ENCODE measurements at places on chromosomes 7 and 10.

DNA sequence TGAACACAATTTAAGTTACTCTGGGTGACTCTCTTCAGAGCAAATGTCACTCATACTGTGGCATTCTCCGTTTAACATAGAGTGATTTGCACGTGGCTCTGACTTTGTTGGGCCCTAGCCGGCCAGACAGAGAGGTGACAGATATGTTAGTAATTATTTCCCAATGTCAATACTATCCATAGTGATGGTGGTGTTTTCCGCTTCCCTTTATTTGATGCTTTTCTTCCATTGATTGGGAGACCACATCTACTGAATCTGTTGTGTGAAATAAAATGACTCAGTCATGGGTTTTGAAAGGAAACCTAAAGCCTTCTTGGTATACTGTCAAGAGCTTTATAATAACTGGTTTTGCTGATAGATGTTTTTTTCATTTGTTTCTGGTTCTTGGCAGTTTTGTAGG, 7.4 kb downstream of the AVL9 start:
- no peak for DNase-seq

DNA sequence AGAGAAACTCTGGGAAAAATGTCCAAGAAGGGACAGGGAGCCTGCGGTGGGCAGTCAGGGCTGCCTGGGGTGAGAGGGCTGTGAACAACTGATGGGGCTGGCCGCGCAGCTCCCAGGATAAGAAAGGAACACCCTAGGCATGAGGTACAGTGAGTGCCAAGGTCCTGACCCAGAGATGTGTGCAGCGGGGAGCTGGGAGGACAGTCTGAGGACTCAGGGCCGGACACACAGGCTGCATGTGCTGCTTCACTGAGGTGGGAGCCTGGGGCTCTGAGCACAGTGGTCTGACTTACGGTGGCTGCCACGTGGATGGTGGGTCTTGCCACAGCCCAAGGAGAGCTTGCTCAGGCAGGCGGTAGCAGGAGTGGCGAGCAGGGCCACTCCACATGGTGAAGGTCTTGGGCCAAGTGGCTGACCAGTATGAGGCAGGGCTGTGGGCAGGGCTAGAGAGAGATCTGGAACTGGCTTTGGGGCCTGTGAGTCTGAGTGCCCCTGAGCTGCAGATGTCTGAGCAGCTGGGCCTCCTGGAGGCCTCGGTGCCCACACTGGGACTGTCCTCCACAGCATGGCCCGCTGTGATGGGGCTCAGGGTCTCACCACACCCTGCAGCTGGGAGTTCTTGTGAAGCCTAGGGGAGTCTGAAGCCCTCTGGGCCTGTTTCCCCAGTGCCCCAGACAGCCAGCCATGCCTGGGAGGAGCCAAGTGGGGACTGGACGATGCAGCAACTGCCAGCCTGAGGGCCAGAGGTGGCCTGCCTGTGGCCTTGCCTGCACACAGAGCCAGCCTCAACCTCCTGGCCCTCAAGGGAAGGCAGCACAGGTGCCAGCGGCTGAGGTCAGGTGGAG, 60.3 kb downstream of the RASGEF1A start:
- DNase-seq = no peak

DNA sequence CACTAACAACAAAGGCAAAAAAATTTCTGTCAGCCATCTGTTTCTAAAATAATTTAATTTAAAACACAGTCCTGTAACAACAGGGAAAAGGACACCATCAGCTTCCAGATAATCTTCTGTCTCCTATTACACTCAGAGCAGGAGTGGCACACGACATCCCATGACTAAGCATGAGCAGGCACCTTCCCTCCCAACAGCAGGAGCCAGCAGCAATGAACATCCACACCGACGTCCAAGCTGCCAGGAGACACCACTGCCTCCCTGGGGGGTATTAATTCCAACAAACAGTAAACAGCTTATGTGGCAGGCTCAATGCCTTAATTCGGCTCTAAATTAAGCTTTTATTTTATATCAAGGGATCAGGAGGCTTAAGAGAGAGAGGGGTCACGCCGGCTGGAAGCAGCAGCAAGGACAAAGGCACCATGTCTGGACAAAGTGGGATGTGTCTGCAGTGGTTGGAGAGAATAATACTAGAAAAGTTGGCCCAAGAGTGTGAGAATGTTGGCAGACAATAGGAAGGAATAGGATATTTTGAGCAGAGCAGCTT, 45.7 kb downstream of the KIAA1549 start:
- no peak for DNase-seq

DNA sequence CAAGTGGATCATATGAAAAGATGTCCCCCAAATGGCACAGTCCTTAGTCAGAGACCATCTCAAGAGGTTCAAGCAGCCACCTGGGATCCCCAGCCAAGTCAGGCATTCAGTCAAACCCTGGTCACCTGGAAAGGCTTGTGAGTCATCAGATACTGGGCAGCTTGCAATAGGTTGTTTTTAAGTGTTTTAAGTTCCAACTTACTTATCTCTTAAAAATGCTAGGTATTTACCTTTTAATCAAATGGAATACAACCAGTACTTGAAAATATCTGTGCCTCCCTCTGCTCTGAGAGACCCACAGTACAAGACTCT, 262.2 kb downstream of the WDR11 start:
- DNase-seq = no peak

- DNase-seq = no peak
Measured at GRCh38 chr7:23893942-23894891, 184.2 kb downstream of the STK31 start.

DNA sequence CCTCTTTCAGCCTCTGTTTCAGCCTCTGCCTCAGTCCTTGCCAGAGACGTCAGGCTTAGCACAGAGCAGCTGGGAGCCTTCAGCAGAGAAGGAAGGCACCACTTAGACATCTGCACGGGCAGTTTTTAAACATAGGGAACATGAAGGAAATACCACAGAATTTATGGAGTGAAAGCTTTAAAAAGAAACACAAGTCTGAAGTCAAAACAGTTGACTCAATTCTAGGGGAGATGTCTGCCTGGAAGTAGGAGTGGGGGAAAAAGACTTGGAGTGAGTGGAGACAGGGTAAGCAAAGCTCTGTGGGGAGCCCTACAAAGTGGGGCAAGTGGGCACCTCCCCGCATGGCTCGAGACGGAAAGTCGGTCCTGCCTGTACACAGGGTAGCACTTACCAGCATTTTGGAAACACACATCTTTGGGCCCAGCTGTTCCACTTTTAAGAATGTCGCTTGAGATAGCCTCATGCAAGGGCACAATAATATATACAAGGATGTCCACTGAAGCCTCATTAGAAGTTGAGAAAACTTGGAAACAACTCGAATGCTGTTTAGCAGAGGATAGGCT, 5.0 kb upstream of the TBXAS1 start:
- no peak for DNase-seq

DNA sequence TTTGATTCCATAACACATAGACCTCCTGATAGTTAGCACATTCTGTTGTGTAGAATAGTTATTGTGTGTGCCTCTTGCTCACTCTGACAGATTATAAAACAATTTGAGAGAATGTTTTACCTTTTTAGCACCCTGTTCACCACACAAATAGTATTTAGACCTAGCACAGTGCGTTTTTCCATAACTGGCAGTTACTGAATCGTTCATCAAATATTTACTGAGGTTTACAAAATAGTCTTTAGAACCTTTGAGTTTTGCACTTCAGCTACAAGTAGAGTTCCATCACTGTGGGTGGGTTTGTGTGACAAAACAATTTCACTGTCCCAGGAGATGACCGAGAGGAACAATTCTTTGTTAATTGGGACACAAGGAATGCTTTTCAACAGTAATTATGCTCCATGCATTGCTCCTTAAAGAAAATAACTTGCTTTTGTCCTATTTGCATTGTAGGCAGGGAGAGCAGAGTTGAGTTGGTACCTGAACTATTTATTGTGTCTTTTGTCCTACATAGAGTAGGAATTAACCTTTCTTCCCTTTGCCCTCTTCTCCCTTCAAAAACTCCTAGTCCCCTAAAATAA, 62.3 kb downstream of the DNAH11 start:
- no peak for DNase-seq
